ENCODE measurements at places on chromosomes 4 and X.

DNA sequence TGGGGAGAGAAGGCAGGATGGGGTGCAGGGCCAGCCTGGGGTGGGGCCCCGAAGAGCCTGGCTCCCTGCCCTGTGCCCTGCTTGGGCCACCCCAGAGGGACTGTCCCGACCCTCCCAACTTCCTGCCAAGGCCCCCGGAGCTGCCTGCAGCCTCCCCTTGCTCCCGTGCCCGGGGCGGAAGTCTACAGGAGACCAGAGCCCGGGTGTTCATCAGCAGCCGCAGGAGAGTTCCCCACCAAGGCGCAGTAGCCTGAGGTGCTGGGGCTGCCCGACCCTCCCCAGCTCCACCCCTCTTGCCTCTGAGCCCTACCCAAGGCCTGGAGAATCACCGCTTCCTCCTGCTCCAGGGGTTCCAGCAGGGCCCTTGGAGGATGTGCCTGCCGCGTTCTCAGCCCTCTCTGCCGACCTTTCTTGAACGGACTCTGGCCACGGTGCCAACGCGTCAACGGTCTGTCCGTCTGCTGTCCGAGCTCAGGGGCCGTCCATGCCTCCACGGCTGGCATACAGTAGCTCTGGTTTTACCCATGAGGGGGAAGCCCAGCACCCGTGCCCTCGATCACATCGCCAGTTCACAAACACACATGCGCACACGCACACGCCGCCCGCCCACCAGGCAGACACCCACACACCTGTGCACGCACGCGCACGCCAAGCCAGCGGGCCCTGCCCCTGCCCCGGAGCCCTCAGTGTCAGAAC is 36.0 kb upstream of the SPON2 start:
- no peak for DNase-seq

DNA sequence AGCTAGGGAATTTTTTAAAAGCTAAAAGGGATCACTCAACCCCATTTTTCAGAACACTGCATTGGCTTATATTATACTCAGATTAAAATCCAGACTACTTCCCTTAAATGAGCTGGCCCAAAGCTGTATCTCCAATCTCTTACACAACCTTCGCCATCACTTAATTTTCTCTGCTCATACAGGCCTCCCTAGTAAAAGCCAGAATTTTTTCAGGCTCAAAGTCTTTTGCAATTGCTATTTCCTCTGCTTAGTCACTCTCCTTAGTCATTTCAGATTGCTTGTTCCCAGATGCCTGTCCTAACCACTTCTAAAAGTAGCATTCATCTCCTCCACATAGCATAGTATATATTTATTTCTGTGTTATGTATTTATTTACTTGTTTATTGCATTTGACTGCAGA is 1587.9 kb upstream of the ADGRL3 start:
- DNase-seq = peak; percentile 51

DNA sequence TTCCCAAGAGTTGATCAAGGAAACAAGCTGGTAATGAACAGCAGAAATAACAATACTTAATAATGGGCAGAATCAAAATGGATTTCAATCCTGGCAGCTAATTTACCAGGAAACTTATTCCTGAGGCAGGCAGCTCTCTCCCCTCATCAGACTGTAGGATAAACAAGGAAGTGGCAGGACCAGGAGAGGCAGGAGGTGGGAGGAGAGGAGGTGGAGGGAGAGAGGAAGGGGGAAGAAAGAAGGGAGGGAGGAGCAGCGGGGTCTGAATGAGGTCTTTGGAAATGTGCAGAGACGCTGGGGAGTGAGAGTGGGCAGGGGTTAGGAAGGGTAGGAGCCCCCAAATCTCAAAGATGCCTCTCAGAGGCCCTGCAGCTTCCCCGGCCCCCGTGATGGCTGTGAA is 231.5 kb downstream of the BCOR start:
- no peak for DNase-seq

- DNase-seq = no peak
These were observed 4.6 kb downstream of the PNMA6E start for GRCh38 chrX:153396320-153397195.

- peak; percentile 40 for DNase-seq
These were observed 253.2 kb upstream of the RASGEF1B start for GRCh38 chr4:81724925-81725329.

DNA sequence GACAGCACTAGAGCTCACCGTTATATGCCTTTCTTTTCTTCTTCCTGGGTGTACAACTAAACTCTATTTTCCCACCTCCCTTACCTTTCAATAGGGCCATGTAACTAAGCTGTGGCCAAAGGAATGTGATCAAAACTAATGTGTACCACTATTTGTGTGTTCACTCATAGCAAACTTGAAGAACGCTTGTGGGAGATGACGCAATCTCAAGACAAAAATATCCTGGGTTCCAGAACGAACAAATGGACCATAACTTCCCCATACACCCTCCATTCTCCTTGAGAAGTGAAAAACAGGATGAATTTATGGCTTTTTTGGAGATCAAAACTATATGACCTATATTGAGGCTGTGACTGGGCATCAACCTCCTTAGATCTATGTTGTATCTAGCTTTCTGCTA is 139.7 kb upstream of the GLRA2 start:
- DNase-seq = no peak

DNA sequence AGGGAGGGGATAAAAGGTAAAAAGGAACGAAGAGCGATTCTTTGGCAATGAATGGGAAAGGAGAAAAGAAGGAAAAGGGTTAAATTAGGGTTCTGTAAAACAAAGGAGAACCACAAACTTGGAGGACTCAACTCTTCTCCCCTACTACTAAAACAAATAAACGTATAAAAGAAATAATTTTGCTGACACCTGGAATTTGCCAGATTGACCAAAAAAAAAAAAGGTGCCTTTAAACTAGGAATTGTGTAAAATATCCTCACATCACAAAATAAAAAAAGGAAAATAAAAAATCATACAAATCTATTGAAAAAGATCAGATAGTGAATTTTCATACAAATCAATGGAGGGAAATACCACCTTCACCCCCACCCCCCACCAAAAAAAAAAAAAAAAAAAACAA is 129.3 kb downstream of the BMPR1B start:
- DNase-seq = no peak

DNA sequence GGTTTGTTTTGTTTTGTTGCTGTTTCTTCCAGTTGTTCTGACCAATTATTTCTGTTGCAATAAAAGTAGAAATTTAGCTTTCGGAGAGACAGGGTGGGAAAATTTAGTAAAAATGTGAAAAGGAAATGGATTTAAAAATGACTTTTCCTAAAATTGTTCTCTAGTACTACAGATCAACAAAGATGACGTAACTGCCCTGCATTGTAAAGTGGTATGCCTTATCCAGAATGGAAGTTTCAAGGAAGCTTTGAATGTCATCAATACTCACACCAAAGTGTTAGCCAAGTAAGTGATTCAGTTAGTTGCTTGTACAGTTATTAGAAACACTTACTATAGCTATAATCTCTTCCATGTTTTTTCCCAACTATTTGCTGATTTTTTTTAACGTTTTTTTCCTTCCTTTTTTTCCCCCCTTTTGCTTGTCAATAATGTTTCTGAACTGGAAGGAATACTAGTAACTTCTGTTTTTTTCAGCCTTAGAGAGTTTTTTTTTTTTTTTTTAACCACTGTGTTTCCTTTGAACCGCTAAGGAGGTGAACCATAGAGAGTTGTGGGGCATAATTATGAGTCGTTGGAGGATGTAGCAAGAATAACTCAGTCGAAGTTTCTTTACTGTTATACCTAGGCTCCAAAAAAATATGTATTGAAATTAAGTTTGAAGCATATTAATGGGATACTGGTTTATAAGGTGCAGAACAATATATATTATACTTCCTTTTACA is 2.2 kb downstream of the SRP72 start:
- DNase-seq = peak; percentile 14

DNA sequence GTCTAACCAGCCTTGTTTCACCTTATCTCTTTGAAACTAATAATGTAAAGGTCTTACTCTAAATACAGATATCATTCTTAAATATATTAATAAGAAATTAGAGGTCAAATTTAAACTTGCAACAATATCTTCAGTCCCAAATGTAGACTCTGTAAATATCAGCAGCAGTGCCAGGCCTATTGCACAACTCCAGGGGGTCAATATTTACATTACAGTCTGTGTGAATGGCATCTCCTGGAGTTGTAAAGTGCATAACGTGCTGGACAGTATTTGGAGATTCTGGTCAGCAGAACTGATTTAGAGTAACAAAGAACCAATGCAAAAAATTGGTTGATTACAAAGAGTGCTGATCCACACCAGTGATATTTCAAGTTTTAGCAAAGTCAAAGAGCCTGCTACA is 1225.9 kb downstream of the PCDH19 start:
- DNase-seq = no peak

DNA sequence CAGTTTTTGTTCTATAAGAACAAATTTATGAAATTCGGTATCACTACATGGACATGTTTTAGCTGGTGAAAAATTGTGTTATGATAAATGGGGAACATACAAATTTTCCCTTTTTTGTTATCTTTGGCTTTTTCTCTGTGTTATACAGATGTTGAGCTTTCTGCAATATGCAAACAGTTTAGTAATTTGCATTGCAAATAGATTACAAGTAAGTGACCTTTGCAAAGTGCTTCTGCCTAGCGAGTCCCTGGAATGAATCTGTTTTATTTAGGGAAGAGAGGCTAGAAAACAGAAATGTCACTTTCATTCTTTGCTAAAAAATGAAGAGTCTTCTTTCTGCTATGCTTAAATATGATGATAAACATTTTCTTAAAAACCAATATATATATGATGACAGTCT is 461.0 kb downstream of the RPA4 start:
- no peak for DNase-seq

DNA sequence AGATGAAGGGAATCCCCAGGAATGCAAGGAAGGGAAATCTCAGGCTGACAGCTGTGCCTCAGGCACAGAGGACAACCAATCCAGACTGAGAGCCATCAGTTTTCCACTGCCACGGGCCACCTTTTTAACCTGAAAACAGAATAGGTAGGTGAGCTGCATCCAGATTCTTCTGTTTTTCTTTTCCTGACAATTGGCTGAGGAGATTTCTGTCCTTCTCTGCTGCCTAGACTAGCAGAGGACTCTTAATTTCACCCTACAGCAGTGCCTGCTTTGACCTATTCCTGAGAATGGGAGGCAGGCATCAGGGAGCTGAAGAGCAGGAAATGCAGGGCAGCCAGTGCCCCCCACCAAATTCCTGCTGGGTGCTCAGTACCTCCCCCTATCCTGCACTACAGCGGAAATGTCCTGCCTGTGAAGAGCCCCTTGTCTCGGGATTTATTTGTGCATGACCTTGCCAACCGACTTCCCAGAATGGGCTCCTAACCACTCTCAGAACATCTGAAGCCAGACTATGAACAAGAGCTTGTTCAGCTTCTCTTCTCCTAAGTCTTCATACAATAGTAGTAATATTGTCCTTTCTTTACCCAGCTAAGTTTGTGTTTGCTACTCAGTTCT is 65.1 kb downstream of the CASK start:
- DNase-seq = no peak
